ENCODE measurements at places on chromosomes 13 and 19. TPM values are rescaled to one million over a fixed set of nuclear protein-coding genes. Genes with fewer than 3 reads are reported as not detected.

GRCh38 chr19:32909257-32909656 is 39.7 kb upstream of the SLC7A9 start:
- no peak for ATAC-seq

DNA sequence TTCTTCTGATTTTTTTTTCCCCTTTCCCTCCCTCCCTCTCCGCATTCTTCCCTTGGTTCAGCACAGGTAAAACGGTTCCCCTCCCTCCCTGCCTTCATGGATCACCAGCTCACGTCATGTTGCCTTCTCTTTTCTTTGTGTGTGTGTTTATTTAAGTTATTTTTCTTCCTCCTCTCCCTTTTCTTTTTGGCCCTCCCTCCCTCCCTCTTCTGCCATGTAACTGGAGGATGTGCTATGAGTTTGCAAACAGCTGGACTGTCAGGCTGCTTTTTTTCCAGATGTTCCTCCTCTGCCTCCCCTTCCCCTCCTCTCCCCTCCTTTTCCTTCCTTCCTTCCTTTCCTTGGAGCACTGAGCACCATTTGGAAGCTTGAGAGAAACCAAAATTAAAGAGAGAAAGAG is 2.0 kb downstream of the LENG9 start:
- no peak for ATAC-seq

NRTN gene
- 1.5 TPM for total RNA-seq

DNA sequence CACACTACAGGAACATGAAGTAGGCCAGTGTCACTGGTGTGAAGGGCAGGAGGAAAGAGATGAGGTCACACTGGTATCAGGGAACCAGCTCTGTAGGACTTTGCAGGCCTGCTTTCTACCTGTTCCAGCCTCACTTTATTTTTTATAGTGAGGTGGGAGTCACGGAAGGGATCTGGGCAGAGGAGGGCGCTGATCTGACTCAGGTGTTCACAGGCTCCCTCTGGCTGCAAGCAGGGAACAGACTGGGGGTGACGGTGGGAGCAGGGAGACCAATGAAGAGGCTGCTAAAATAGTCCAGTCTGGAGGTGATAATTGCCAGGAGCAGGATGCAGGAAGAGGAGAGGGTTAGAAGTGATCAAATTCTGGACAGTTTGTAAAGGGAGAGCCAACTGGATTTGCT is 2.8 kb downstream of the THAP8 start:
- no peak for ATAC-seq

ERICH6B gene
- total RNA-seq, result 3.0 TPM

DNA sequence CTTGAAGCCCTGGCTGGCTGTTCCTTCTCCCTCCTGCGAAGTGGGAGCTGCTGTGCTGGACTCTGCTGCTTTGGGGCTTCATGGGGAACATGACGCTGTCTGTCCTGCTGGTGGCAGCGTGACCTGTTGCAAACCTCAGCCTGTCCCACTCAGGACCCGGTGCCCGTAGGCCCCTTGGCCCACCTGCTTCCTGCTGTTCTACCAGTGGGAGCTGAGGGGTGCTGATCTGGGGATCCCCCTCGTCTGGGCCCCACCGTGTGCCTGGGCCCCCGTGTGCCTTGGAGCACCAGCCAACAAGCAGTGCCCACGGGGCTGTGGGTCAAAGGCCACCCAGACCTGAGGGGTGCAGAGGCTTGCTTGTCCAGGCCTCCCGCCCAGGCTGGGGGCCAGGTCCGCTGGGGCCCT is 5.3 kb downstream of the SPPL2B start:
- no peak for ATAC-seq

- no peak for ATAC-seq
These were observed 121.2 kb downstream of the ZNF737 start for GRCh38 chr19:20444202-20444885.

GRCh38 chr19:17436094-17436873 is 12.2 kb downstream of the TMEM221 start:
- ATAC-seq, result no peak

AZU1 gene
- 0.71 TPM for total RNA-seq

ELSPBP1 gene
- not detected for total RNA-seq

DNA sequence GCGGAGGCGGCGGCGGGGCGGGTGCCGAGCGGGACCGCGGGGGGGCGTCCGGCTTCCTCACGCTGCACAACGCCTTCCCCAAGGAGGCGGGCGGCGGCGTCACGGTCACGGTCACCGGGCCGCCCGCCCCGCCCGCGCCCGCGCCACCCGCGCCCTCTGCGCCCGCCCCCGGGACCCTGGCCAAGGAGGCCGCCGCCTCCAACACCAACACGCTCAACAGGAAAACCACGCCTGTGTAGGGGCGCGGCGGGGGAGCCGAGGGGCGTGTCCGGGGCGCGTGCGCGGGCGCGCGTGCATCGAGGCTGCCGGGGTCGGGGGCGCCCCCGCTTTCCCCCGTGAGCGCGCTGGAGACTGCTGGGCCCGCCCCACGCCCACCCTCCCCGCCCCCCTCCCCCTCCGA is 8.8 kb upstream of the CACNG6 start:
- ATAC-seq, result peak; percentile 3

DNA sequence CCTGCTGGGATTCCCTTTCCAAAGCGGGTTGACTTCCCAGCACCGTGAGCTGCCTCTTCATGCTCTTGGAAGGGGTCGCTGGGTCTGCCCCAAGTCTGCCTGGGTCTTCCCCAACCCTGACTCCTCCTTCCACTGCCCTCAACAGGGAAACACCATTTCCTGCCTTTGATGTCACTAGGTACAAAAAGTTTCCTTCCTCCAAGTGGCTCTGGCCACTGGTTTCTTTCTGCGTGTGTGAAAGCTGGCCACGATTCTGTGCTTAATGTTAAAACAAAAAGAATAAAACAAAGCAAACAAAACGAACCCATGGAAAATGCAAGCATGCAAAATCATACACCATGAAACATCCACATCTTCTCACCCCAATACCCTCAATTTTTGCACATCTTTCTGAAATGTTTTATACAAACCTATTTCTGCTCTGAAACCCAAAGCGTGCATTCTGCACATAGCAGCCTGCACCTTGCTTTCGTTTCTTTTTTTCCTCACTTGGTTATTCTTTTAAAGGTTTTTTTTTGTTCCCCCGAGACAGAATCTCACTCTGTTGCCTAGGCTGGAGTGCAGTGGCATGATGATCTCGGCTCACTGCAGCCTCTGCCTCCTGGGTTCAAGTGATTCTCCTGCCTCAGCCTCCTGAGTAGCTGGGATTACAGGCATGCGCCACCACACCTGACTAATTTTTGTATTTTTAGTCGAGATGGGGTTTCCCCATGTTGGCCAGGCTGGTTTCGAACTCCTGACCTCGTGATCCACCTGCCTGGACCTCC is 12.5 kb upstream of the TNFSF9 start:
- no peak for ATAC-seq

FPR3 gene
- total RNA-seq, result 0.21 TPM

ALOX5AP gene
- total RNA-seq, result 0.93 TPM

CASP14 gene
- not detected for total RNA-seq

DNA sequence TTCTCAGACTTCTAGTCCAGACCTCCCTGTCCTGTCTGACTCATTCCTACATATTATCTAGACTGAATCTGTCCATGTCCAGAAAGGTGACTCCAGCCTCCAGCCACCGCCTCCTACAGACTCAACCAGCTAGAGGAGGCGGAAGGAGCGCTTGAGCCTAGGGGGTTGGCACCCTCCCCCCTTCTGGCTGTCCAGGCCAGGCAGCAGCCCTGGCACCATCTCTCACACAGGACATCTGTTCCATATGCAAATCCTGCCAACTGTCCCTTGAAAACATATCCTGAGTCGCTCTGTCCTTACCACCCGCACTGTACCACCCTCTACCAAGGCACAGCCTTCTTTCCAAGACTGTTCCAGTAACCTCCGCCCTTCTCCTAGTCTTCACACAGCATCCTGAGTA is 150.7 kb upstream of the WASF3 start:
- ATAC-seq, result no peak

Measured in motor neuron (in vitro differentiated cells).